Activated T-cell treated with anti-CD3 and anti-CD28 coated beads, Interleukin-2, amount 50 U/mL, for 1 hour (primary cell): ENCODE measurements at places on chromosomes 4 and X.
A peak's percentile ranks its signal among the peaks of the same experiment; 100 is the strongest.

DNA sequence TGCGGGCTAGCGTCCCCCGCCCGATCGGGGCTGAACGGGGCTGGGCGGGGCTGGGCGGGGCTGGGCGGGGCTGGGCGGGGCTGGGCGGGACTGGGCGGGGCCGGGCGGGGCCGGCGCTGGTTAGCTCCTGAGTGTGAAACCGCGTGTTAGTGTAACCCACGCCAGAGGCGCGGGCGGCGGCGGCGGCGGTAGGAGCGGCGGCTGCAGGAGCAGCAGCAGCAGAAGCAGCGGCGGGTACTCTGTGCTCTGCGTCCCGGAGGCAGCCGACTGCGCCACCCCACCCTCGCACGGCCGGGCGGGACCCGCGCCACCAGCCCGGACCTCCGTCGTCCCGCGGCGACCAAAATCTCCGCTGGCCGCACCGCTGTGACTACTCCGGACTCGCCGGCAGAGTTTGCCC, 128.1 kb downstream of the LAS1L start:
- no peak for DNase-seq

GRCh38 chrX:78946178-78946931, 1.2 kb downstream of the P2RY10 start:
- no peak for DNase-seq

- DNase-seq: no peak
Measured at GRCh38 chr4:37219990-37220389, 24.6 kb upstream of the NWD2 start.

DNA sequence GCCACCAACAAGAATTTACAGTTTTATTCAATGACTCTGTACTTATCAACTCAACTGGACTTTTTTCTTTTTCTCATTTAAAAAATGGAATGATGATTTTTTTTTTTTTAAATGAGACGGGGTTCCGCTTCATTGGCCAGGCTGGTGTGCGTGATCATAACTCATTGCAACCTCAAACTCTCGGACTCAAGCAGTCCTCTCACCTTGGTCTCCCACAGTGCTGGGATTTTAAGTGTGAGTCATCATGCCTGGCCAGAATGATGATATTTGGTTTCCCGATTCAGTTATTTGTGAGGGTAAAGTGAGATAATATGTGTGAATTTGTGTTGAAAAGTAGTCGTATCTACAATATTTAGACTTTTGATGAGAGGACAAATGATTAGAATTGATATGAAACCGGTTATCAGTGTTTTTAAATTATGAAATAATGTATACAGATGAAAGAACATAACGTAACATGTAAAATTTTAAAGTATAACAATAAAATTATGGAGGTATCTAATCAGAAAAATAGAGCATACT, 66.0 kb upstream of the UNC5C start:
- no peak for DNase-seq

DNA sequence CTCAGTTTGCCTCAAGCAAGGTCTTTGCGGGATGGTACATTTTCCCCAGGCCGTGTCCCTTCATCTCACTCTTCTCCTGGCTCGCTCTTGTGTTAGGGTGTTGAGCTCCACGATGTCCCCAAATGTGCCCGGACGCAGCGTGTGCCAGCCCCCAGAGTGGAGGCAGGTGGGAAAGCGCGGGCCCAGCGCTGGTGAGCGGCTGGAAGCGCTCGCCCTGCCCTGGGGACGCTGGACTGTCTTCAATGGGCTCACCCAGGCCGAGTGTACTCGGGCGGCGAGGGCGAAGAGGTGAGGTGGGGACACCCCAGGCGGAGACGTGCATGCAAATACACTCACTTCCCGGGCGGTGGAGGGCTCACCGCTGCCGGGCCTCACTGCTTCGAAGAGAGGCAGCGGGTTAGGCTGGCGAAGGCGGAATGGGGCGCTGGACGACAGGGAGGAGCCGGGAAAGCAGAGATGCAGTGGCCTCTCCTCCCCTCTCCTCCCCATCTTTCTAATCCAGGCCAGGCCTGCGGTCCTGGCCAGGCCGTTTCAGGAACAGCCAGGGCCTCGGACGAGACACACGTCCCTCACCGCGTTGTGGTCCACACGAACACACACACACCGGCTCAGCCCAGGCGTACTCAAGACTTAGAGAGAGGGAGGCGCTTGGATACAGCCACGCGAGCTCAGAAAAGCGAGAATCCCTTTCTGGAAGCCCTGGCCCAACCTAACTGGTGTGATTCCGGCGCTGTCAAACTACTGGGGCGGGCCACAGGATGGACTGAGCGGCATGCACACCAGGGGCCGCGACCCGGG, 2.2 kb downstream of the NKX6-1 start:
- peak; percentile 20 for DNase-seq

DNA sequence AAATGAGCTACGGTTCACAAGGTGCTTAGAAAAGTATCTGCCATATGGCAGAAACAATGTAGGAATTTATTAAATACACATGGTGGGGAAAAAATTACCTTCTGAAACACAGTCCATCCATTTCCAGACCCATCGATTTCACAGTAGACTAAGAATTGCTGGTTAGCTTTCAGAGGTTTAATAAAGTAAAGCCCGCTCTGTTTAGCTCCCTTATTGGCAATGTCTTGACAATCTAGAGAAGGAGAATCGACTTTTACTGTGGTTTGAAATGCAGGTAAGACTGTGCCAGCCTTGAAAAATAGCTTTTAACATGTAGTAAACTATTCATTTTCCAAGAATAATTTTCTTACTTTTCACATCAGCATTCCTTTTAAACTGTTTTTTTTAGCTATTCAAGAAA, 2.9 kb downstream of the FGG start:
- DNase-seq: no peak

- no peak for DNase-seq
Measured at GRCh38 chr4:168784786-168785461, 225.1 kb downstream of the CBR4 start.

GRCh38 chr4:102759831-102760644, 730 bp downstream of the MANBA start:
- DNase-seq: no peak

DNA sequence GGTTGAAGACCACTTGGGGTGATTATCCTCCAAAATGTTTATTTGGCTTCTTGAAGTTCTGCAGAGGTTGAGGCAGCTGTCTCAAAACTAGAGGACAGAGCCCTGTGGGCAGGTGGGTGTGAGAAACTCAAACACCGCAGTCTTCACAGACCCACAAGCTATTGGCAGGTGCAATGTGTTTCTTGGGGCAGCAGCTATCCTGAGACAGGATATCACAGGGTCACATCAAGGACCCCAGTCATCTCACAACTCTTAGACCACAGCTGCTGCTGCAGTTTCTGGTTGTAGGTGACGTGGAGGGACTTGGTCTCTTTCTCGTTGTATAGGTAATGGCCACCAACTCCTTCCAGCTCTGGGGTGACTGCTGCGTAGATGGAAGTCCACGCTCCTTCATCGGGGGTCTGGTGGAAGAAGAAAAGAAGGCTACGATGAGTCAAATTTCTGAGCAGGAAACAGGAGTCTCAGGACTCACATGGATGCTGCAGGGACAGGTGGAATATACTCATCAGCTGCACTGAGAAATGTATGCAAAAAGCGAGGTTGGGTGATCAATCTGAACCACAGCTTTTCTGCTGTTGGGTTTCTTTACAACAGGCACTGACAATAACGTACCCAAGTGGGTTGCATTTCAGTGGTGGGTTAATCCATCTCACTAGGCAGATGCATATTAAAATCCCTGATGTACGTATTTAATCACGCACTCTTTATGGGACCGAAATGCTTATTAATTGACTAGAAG, 279.8 kb downstream of the DHRSX start:
- DNase-seq: no peak

DNA sequence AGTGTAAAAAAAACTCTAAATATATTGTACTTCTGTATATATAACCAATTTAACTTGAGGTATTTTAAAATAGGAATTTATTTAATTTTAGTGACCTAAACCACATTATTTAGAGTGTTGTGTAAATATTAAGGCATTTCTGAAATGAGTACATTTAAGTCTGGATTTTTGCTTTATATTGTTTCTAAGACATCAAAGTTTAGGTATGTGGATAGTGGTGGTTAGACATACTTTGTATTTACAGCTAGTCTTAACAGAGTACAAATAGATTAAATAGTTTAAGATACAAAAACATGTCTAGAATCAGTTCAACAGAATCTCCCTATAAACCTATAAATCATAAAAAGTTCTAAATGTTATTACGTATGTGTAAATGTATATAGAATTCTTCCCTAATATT, 588.5 kb downstream of the TRIML1 start:
- no peak for DNase-seq

DNA sequence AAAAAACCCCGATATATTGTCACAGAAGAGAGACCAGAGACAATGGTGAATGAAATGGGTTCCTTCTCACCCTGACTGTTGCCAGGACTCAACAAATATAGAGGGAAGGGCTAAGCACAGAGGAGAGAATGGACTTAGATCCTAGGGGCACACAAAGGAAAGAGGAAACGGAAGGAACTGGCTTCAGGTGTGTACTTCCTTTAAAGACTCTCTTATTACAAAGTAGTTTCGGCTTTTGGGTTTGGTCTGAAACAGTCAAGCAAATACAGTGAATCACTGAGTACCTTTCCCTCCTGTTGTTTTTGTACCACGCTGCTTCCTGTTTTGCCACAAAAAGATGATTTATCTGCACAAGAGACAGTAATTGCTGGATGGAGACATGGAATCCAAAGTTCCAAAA, 46.1 kb upstream of the S100G start:
- DNase-seq: no peak

DNA sequence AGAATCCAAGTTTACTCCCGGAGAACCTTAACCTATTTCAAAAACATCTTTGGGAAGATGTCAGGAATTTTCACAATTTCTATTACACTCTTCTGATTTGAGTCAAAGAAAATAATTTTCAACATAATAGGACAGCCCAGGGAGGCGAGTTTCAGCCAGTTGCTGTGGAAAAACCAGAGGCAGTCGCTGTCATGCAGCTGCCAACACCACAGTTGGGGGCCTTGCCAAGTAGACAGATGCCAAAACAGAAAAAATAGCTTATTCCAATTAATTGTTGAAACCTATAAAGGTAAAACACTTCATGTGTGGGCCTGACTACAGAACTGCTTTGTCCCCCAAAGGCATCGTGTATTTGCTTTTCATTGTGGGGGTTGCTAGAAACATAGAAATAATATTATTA, 225.8 kb downstream of the DMD start:
- no peak for DNase-seq

- DNase-seq: no peak
Measured at GRCh38 chrX:2841537-2841936, 12.8 kb downstream of the GYG2 start.

- DNase-seq: no peak
Measured at GRCh38 chrX:136879001-136879687, 1.4 kb downstream of the RBMX start.

DNA sequence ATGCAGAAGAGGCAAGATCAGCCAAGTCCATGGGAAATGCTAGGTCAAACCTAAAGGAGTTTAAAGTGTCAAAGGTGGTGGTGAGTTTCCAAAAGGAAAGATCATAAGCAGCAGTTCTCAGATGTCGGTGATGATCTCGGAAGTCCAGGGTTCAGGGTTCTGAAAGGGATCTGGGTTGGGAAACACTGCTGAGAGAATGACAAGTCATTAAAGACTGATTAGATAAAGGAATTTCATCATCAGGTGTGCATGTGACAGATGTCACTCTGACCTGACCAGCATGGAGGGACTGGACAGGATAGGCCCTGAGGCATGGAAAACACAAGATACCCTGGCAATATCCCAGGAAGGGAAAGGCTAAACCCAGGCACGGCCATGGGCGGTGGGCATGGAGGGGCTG, 195.7 kb upstream of the TBL1X start:
- DNase-seq: no peak

GRCh38 chr4:48295116-48295515, 25.5 kb upstream of the TEC start:
- no peak for DNase-seq

GRCh38 chr4:83732114-83732635, 196.3 kb downstream of the GPAT3 start:
- DNase-seq: no peak

GRCh38 chrX:156001667-156002021, 4.1 kb downstream of the IL9R start:
- DNase-seq: no peak

DNA sequence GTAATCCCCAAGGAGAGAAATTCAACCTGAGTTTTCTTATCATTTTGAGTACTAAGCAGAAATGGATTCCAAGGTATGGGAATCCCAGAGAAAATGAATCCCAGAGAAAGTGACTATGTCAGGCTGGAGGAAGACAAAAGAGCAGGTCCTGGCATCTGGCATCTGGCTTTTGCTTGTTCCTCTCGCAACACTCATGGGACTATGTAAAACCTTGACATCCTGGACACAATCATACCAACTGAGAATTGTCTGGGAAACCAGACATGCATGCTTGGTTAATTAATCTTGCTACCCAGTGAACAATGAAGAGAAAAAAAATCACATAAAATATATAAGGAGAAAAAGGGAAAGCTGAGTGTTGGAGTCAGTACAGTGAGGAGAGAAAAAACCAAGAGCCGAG, 12.9 kb downstream of the DCAF8L1 start:
- DNase-seq: no peak

DNA sequence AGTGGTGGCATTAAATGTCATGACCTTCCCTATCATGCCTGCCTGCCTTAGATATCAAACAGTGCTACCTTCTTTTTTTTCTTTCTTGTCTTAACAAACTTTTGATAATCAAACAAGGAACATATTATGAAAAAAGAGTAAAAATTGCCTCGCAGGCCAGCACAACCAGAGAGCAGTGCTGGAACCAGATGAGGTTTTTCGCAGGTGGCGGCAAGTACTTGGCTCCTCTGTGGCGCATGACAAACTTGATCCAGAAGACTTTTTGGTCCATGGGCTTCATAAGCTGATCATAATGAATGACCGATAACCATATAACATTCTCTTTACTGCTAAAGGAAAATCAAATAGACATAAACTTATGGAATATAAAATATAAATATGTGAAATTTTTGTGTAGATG, 61.8 kb downstream of the UGT2B10 start:
- no peak for DNase-seq

- DNase-seq: no peak
Measured at GRCh38 chr4:170274616-170275015, 184.9 kb upstream of the AADAT start.

GRCh38 chr4:66489370-66489769, 819.1 kb upstream of the EPHA5 start:
- DNase-seq: no peak

- no peak for DNase-seq
Measured at GRCh38 chrX:7242613-7243012, 94.7 kb upstream of the PUDP start.

GRCh38 chrX:51860679-51861078, 32.7 kb upstream of the MAGED1 start:
- DNase-seq: no peak

DNA sequence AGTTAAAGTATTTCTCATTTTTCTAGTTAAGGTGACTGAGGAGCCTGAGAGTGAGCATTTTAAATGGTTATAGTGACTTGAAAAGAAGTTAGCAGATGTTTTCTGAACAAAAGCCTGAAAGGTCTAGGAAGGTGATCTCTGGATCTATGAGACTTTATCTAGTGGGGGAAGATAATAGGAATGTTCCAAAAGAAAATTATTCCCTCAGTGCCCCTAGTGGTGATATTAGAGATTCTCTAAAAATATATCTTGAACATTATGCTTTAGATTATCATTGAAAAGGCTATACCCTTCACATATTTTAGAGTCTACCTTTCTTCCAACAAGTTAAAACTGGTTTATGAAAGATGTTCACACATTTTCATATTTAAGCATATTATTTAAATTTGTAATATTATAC, 69.0 kb upstream of the SPANXN1 start:
- no peak for DNase-seq
